ENCODE measurements at places on chromosomes 5 and 9. TPM values are rescaled to one million over a fixed set of nuclear protein-coding genes. Genes with fewer than 3 reads are reported as not detected.

- no peaks in the 10 kb centered on the region for H3K27me3 ChIP-seq
- H3K4me1 ChIP-seq = no peaks in the 10 kb centered on the region
- DNase-seq = no peak
- H3K4me3 ChIP-seq = no peak overlapping the region
Observed at GRCh38 chr9:96014078-96014477, 138.6 kb downstream of the ERCC6L2 start.

GRCh38 chr5:68770551-68770950 is 323.3 kb upstream of the SLC30A5 start:
- DNase-seq = no peak
- no peaks in the 10 kb centered on the region for H3K27me3 ChIP-seq
- H3K36me3 ChIP-seq = no peaks in the 10 kb centered on the region
- no peaks in the 10 kb centered on the region for H3K4me1 ChIP-seq
- H3K4me3 ChIP-seq = no peak overlapping the region

GRCh38 chr5:175306381-175306780 is 137.6 kb downstream of the DRD1 start:
- no peak overlapping the region for H3K27ac ChIP-seq
- no peaks in the 10 kb centered on the region for H3K27me3 ChIP-seq
- H3K4me3 ChIP-seq = no peak overlapping the region
- no peak for DNase-seq

DNA sequence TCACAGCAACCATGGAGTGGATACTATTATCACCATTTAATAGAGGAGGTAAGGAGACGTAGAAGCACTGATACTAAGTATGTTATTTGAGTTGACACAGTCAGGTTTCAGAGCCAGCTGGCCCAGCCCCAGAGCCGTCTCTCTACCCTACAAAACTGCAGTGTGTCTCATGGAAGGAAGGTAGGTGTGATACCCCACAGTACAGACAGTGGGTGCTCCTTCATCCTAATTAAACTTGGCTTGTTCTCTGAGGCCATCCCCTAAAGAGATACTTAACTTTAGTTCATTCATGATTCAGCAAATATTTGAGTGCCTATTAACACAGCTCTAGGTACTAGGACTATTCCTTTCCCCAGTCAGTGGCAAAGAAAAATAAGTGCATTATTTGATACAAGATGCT is 22.6 kb downstream of the PIP5K1B start:
- H3K27me3 ChIP-seq = no peaks in the 10 kb centered on the region
- DNase-seq = no peak
- no peak overlapping the region for H3K27ac ChIP-seq
- no peaks in the 10 kb centered on the region for H3K36me3 ChIP-seq
- H3K4me3 ChIP-seq = no peak overlapping the region
- H3K4me1 ChIP-seq = no peaks in the 10 kb centered on the region

GRCh38 chr5:136979131-136979530 is 520.0 kb downstream of the SPOCK1 start:
- H3K4me3 ChIP-seq = no peak overlapping the region
- H3K27me3 ChIP-seq = no peaks in the 10 kb centered on the region
- no peaks in the 10 kb centered on the region for H3K36me3 ChIP-seq
- no peak for DNase-seq

GRCh38 chr5:76682387-76682786 is 33.5 kb upstream of the F2R start:
- H3K27ac ChIP-seq = no peak overlapping the region
- H3K36me3 ChIP-seq = no peaks in the 10 kb centered on the region
- H3K4me3 ChIP-seq = no peak overlapping the region
- H3K4me1 ChIP-seq = no peaks in the 10 kb centered on the region

- DNase-seq = no peak
- no peaks in the 10 kb centered on the region for H3K36me3 ChIP-seq
- no peak overlapping the region for H3K27ac ChIP-seq
- H3K4me3 ChIP-seq = no peak overlapping the region
- no peaks in the 10 kb centered on the region for H3K4me1 ChIP-seq
Observed at GRCh38 chr9:9729082-9729481, 883.7 kb downstream of the PTPRD start.

DNA sequence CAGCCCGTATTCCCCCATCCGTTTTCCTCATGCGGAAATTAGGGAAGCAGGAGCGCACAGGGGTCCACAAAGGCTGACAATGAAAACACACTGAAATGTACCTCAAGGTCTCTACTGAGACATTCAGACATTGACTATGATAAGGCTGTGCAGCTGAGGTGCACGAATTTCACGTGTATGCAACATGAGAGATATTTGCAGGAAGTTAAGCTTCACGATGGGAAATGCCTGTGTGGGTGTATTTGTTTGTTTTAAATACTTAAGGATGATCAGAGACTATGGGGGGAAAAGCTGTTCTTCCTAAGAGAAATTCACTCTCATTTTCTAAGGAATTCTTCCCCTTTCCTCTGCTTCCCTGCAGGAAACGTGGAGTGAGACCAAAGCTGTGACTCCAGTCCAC is 2.6 kb upstream of the SPATA31E1 start:
- no peak overlapping the region for H3K27ac ChIP-seq
- H3K36me3 ChIP-seq = no peaks in the 10 kb centered on the region
- H3K27me3 ChIP-seq = no peaks in the 10 kb centered on the region
- no peaks in the 10 kb centered on the region for H3K4me1 ChIP-seq
- no peak overlapping the region for H3K4me3 ChIP-seq

DNA sequence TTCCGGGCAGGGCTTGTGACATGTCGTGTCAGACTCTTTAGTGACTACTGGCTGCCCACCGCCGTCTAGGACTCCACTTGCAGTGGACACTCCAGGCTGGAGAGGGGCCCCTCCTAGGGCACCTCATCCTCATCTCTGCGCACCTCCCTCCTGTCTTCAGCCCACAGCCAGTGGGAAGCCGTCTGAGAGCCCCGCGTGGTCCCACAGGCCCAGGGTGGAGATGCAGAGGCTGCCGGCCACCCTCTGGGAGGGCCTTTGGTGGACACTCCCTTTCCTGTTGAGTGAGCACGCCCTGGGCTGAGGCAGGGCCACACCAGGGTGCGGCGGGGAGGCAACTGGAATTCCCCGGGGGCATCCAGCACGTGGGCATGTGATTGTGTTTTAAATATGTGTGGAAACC is 80.5 kb downstream of the IRX2 start:
- no peak for DNase-seq
- H3K4me1 ChIP-seq = no peaks in the 10 kb centered on the region
- H3K27ac ChIP-seq = no peak overlapping the region
- H3K4me3 ChIP-seq = no peak overlapping the region
- H3K27me3 ChIP-seq = no peaks in the 10 kb centered on the region

DNA sequence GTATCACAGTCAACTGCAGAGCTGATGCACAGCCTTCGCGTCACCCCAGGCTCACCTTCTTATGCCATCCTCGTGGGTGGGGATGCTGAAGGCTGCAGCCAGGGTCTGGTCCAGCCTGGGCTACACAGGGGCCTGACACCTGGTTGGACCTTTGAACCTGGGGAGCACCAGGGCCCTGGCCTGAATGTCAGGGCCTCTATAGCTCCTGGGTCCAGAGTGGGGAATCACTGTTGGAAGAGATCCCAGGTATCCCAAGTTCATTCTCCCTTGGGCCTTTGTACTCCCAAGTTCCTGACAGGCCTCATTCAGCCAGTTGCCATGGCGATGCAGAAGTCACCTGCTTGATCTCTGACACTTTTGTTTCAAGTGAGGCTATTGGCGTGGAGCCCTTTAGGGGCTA is 43.8 kb downstream of the ZNF618 start:
- H3K36me3 ChIP-seq = no peaks in the 10 kb centered on the region
- no peak overlapping the region for H3K4me3 ChIP-seq
- DNase-seq = no peak
- H3K4me1 ChIP-seq = peaks cover 5% of the 10 kb centered on the region
- no peak overlapping the region for H3K27ac ChIP-seq

- no peaks in the 10 kb centered on the region for H3K27me3 ChIP-seq
- H3K4me1 ChIP-seq = peaks cover 2% of the 10 kb centered on the region
- no peak overlapping the region for H3K4me3 ChIP-seq
- DNase-seq = no peak
Observed at GRCh38 chr5:122264610-122265009, 47.4 kb upstream of the SNCAIP start.

DNA sequence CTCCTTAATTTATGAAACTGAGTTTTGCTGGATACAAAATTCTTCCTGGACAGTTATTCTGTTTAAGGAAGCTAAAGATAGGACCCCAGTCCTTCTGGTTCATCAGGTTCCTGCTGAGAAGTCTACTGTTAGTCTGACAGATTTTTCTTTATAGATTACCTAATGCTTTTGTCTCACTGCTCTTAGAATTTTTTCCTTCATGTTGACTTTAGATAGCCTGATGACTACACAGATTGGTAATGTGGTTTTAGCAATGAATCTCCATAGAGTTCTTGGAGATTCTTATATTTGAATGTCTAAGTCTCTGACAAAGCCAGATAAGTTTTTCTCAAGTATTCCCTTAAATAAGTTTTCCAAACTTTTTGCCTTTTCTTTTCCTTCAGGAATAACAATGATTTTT is 419.7 kb downstream of the CDH10 start:
- no peaks in the 10 kb centered on the region for H3K27me3 ChIP-seq
- no peak overlapping the region for H3K27ac ChIP-seq
- H3K4me3 ChIP-seq = no peak overlapping the region
- no peaks in the 10 kb centered on the region for H3K4me1 ChIP-seq

- no peak overlapping the region for H3K4me3 ChIP-seq
- H3K4me1 ChIP-seq = no peaks in the 10 kb centered on the region
- H3K27ac ChIP-seq = no peak overlapping the region
- no peak for DNase-seq
- no peaks in the 10 kb centered on the region for H3K36me3 ChIP-seq
- no peaks in the 10 kb centered on the region for H3K27me3 ChIP-seq
Observed at GRCh38 chr5:162068412-162068811, 839 bp downstream of the GABRG2 start.

DNA sequence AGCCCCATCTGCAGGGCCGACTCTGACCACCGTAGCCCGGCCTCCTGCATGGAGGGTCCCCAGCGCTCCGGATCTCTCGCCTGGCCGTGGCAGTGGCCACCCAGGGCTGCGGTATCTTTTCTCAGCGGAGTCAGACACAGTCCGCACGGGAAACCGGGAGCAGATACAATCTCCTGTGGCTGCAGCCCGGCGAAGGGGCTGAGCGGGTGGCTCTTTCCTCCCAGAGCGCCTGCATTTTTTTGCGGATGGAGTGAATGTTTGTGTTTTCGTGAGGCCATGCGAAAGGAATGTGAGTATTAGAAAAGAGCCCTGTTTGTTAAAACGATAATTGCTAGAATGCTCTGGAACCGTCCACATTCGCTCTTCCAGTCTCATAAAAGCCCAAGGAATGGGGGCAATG is 53.4 kb upstream of the PTCH1 start:
- H3K4me3 ChIP-seq = no peak overlapping the region
- H3K4me1 ChIP-seq = peaks cover 2% of the 10 kb centered on the region
- DNase-seq = no peak
- H3K27ac ChIP-seq = no peak overlapping the region
- H3K27me3 ChIP-seq = no peaks in the 10 kb centered on the region
- no peaks in the 10 kb centered on the region for H3K36me3 ChIP-seq

DNA sequence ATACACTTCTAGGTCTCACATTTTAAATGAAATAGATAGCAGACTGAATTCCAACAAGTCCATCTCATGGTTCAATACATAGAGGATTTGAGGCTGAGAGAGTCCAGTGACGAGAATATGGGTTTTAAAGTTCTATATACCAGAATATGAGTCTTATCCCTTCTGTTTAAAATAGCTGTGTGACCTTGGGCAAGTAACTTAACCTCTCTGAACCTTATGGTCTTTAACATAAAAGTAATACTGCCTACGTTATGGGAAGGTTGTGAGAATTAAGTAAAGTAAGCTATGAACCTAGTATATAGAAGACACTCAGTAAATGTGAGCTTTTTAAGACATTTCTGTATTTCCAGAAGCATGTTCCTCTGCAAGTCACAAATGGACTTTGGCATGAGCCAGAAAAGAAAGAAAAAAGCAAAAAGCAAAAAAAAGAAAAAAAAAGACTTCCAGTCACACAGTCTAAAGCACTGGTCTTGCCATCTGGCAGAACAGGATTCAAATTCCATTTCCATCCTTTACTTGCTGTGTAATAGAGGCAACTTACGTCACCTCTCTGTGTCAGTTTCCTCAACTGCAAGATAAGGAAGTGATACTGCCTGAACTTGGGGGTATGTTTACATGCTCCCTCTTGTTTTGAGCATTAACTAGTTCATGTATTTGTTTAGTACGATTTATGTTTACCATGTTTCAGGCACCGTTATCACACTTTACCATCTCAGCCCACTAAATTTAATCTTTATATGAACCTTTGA is 248.2 kb downstream of the TRIM32 start:
- no peaks in the 10 kb centered on the region for H3K4me1 ChIP-seq
- H3K36me3 ChIP-seq = no peaks in the 10 kb centered on the region
- no peak for DNase-seq
- no peak overlapping the region for H3K27ac ChIP-seq
- H3K27me3 ChIP-seq = no peaks in the 10 kb centered on the region

- no peak overlapping the region for H3K4me3 ChIP-seq
- no peaks in the 10 kb centered on the region for H3K4me1 ChIP-seq
- DNase-seq = no peak
- H3K27ac ChIP-seq = no peak overlapping the region
Observed at GRCh38 chr9:1946526-1947283, 68.4 kb upstream of the SMARCA2 start.

- no peaks in the 10 kb centered on the region for H3K27me3 ChIP-seq
- no peaks in the 10 kb centered on the region for H3K4me1 ChIP-seq
- H3K36me3 ChIP-seq = no peaks in the 10 kb centered on the region
Observed at GRCh38 chr9:107211284-107211923, 71.7 kb upstream of the RAD23B start.

DNA sequence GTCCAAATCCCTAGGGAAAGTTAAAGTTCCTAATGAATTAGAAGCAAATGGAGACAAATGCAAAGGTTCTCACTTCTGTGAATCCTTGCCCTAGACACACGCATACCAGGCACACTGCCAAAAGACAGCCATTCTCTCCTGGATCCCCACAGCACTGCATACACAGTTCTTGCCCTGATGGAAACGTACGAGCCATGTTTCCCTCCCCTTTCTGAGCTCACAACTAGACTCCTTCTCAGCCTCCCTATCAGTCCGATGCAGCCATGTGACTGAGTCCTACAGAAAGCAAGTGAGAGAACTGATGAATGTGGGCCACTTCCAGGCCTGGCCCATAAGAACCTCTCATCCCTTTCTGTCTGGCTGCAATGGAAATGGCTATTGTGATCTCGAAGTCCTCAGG is 92.0 kb downstream of the ZNF608 start:
- H3K27ac ChIP-seq = no peak overlapping the region
- no peak overlapping the region for H3K4me3 ChIP-seq
- no peak for DNase-seq
- peaks cover 13% of the 10 kb centered on the region for H3K4me1 ChIP-seq

DNA sequence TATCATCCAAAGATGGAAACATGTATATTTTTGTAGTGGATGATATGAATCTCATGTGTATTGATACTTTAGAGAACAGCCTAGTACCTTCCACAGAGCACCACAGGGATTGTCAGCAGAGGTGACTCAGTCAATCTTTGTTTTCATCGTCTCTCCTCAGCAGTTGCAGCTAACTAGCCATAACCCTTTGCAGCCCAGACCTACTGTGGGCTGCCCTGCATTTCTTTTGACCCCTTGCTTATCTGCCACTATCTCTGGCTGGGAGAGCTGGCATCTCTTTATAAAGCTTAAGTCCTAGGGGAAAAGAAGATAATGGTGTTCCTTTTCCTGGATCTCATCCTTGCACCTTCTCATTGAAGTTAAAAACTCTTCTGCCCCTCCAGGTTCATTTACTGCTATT is 28.7 kb downstream of the HMGCR start:
- no peaks in the 10 kb centered on the region for H3K4me1 ChIP-seq
- H3K4me3 ChIP-seq = no peak overlapping the region
- no peak for DNase-seq
- H3K27me3 ChIP-seq = no peaks in the 10 kb centered on the region

The MLANA gene
- total RNA-seq = not detected

The PIP5KL1 gene
- total RNA-seq = 3.8 TPM

The FGF1 gene
- total RNA-seq = 1.0 TPM

The MAP1B gene
- total RNA-seq = 61.6 TPM

The COL23A1 gene
- total RNA-seq = 0.72 TPM

The TXNDC8 gene
- not detected for total RNA-seq
